Liver (tissue), 10 donors: ENCODE measurements at places on chromosomes 2 and 18. TPM values are rescaled to one million over a fixed set of nuclear protein-coding genes. Genes with fewer than 3 reads are reported as not detected.

The GTF2A1L gene
- not detected for total RNA-seq

The HMSD gene
- 0.28 TPM for total RNA-seq

The VAPA gene
- 114 TPM for total RNA-seq

The SS18 gene
- total RNA-seq, result 74.7 TPM

DNA sequence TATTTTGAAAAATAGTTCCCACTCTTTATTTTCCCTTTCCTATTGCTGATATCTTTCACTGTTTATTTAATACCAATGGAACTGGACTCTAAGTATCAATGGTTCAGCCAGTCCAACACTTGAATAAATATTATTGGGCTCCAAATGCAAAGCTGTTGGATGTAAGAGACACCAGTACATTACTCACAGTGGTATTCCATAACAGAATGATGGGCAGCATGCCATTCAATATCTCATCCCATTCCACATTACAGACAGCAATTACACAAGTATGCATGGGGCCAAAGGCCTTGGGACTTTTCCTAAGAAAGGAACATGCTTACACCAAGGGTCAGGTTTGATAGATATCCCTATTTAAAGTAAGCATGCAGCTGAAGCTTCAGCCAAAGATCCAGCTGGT, 231.9 kb downstream of the RND3 start:
- DNase-seq, result no peak

DNA sequence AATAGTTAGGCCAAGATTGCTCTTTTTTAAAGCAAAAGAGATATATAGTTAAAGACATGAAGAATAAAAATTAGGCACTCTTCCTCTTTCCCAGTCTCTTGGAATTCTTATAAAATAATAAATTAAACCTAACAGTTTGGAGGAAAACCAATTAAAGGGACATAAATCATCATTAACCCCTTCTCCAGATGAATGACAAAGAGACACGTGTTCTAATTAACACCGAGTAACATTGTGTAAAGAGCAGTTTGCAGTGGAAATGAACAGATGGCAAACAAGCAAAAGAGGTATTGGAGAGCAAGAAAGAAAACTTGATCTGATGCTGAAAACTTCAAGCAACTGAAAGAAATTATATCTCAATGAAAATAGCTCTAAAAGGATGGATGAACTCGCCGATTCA, 48.4 kb downstream of the BCL2 start:
- DNase-seq, result no peak

- DNase-seq, result no peak
Observed at GRCh38 chr2:187658952-187659525, 104.8 kb upstream of the TFPI start.

DNA sequence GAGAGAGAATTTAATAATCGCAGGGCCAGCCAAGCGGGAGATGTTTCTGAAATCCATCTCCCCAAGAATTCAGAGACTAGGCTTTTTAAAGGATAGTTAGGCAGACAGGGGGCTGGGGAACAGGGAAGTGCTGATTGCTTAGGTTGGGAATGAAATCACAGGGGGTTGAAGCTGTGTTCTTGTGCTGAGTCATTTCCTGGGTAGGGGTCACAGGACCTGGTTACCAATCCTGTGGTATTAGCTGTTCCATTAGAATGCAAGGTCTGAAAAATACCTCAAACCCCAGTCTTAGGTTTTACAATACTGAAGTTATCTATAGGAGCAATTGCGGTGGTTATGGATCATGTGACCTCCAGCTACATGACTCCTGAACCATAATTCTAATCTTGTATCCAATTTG, 4.6 kb downstream of the SP140 start:
- no peak for DNase-seq
